Myocyte (in vitro differentiated cells): ENCODE measurements at places on chromosomes 13 and 19. TPM values are rescaled to one million over a fixed set of nuclear protein-coding genes. Genes with fewer than 3 reads are reported as not detected.

PNMA8B gene
- 0.03 and 0.16 TPM in 2 replicates for total RNA-seq

GRIK5 gene
- total RNA-seq: 0.13 TPM in 1 of 2 replicates, not detected in the other

SCEL gene
- not detected in 2 replicates for total RNA-seq

TUBB4A gene
- not detected in 2 replicates for total RNA-seq

CGB3 gene
- total RNA-seq: not detected in 2 replicates

ZNF844 gene
- total RNA-seq: 3.1 and 4.0 TPM in 2 replicates

ZNF135 gene
- total RNA-seq: 0.51 and 0.62 TPM in 2 replicates

SMIM24 gene
- not detected in 2 replicates for total RNA-seq

SPIB gene
- 0.73 and 2.4 TPM in 2 replicates for total RNA-seq

IGFL2 gene
- not detected in 2 replicates for total RNA-seq

CEACAM1 gene
- total RNA-seq: not detected in 2 replicates

TTC9B gene
- not detected in 2 replicates for total RNA-seq

DIRAS1 gene
- total RNA-seq: 4.2 and 4.5 TPM in 2 replicates

FXYD1 gene
- 22.9 and 36.6 TPM in 2 replicates for total RNA-seq

CYP2A6 gene
- total RNA-seq: not detected in 2 replicates

TMEM238 gene
- not detected in 2 replicates for total RNA-seq

TYROBP gene
- not detected in 2 replicates for total RNA-seq

MICOS13 gene
- 90.2 and 123 TPM in 2 replicates for total RNA-seq

TMC4 gene
- total RNA-seq: 0.86 and 4.2 TPM in 2 replicates

NLRP9 gene
- not detected in 2 replicates for total RNA-seq

ZNF726 gene
- 0.62 and 1.1 TPM in 2 replicates for total RNA-seq

SOX1 gene
- not detected in 2 replicates for total RNA-seq

PLIN4 gene
- 0.32 and 0.42 TPM in 2 replicates for total RNA-seq

NLRP4 gene
- total RNA-seq: not detected in 2 replicates

EDNRB gene
- 1.7 and 2.2 TPM in 2 replicates for total RNA-seq

ATXN8OS gene
- not detected in 2 replicates for total RNA-seq

ZNF787 gene
- total RNA-seq: 22.5 and 23.3 TPM in 2 replicates
